Ureter (tissue), 1 donor: ENCODE measurements at places on chromosomes 11 and 22.

- no peak for DNase-seq
Observed at GRCh38 chr11:77876045-77876444, 55.1 kb downstream of the AAMDC start.

DNA sequence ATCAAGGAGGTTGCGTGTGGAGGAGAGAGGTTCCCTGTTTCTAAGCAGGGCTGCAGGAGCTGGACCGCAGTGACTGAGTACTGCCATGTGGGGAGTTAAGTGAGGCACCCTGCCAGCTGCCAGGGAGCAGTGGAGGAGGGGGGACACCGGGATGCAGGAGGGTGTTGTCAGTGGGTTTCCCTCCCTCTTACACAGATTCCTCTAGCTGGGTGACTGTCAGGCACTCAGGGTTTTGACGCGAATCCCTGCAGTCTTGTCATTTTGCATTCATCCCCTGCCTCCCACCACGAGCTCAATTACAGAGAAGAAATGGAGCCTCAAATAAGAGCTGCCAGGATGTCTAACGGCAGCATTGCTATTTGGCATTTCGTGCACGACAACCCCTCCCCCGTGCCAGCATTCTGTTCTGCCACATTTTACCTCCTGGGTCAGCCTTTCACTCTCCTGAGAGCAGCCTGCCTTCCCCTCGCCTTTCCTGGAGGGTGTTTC, 119.8 kb upstream of the SORL1-AS1 start:
- DNase-seq: no peak

- DNase-seq: peak; percentile 68
Observed at GRCh38 chr11:47408598-47409439, 429 bp downstream of the SLC39A13 start.

DNA sequence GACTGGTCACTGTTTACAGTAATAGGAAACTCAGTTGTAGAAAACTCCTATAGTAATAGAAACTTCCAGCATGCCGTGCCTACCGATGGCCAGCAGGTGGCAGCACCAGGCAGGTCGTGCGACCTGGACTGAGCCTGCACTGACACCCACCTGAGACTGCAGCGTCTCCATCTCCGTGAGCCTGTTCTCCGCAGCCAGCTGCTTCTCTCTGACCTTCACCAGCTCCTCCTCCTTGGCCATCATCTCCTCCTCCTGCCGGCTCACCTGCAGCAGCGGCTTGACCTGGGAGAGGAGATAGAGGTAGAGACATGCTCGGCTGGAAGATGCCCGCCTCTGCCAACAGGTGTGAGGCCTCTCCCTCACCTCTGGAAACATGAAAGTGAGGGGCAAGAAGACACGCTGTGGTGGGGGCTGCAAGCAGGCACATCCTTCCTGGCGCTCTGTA, 48.5 kb downstream of the APOL1 start:
- peak; percentile 85 for DNase-seq

GRCh38 chr11:22832315-22833015, 2.9 kb upstream of the SVIP start:
- DNase-seq: no peak
